Stimulated activated CD4-positive, alpha-beta T cell treated with anti-CD3 and anti-CD28 coated beads, Interleukin-4, amount 100 ng/mL, for 48 hours (primary cell): ENCODE measurements at places on chromosomes 1 and 21.

DNA sequence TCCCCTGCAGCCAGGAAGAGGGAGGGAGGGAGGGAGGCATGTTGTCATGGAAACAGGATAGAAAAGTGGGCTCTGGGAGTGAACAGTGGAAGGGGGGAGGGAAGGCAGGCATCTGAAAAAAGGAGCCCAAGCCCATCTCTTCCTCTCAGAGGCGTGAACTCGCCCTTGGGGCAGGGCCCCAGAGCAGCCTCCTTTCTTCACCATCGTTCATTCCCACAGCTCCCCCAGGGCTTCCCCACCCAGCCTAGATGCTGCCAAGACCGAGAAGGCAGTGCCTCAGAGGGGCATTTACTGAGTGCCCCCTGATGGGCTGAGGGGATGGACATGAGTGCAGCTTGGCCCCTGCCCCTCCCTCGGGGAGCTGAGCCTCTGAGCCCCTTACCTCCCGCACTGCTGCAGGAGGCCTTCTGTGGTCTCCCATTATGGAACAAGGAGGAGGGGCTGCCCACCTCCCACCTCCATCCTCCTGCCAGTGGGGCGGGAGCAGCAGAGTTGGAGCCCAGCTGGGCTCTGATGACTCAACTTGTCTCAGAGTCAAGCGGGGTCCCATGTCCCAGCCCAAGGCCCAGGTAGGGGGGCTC, 39.1 kb upstream of the KIF21B start:
- DNase-seq = no peak

DNA sequence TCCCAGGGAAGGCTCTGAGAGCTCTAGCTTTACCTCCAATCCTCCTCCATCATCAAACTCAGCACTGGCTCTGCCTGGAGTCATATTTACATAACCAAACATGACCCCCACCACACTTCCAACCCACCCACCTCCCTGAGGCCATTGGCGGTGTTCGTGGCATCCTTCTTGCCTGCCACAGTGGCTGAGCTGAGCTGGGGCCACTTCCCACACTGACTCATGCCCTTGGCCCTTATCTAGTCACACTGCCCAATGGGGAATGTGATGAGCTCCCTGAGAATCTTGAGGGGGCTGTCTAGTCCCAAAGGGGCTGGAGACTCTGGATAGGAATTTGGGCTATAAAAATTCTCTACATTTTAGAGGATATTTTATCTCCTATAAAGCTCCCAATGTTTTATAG, 230.9 kb upstream of the IRF2BP2 start:
- no peak for DNase-seq

DNA sequence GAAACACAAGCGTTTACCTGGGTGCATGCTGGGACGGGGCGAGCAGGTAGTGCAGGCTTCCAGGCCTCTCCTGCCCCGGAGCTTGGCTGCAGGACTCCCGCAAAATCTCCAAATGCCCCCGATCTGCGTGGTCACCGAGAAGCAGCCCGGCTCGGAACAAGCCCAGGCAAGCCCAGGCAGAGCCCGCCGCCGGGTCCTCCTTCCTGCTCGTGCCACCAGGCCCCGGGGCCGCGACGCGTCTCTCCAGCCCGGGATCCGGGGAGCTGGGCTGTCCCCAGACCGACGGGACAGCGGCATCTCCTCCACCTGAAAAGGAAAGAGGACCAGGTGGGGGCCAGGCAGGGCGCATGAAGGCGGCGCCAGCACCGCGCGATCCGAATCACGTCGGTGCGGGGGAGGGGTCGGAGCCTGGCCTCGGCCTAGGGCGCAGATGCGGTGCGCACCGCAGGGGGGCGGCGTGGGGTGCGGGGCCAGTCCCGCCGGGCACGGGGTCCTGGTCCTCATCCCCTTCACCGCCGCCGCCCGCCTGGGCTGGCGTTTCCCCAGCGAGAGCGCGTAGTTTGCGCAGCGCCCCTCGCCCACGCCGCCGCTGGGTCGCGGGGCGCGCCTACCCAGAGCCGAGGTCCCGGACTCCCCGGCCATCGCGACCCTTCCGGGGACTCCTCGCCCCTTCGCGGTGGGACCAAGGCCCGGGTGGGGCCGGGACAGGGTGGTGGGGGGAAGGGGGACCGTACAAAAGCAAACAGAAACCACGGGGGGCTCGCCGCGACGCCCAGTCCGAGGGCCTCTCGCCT, 52.4 kb upstream of the H6PD start:
- DNase-seq = no peak

DNA sequence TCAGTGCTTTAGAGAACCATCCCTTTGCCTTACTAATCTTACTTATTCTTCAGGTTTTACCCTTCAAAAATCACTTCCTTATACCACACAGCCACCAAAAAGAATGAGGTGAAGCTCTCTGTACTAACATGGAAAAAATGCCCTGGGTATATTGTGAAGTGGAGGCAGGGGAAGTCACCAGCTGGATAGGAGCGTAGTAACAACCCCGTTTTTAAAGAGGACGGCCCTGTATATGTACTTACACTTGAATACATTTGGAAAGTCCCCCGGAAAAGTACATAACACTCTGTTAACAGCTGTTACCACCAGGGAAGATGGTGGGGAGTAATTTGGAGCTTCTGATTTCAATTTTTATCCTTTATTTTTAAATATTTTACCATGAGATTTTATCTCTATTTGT, 28.2 kb upstream of the KHDRBS1 start:
- DNase-seq = no peak

DNA sequence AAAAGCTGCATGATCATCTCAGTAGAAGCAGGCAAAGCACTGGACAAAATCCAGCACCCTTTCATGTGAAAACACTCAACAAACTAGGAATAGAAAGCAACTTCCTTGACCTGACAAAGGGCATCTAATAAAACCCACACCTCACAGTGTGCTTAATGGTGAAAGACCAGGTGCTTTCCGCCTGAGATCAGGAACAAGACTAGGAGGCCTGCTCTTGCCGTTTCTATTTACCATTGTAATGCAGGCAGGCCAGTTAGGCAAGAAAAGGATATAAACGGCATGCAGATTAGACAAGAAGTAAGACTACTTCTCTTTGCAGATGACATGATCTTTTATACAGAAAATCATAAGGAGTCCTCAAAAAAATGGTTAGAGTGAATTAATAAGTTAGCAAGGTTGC, 37.2 kb downstream of the SLC37A1 start:
- no peak for DNase-seq
